ENCODE measurements at places on chromosomes 2 and 18. TPM values are rescaled to one million over a fixed set of nuclear protein-coding genes. Genes with fewer than 3 reads are reported as not detected.

DNA sequence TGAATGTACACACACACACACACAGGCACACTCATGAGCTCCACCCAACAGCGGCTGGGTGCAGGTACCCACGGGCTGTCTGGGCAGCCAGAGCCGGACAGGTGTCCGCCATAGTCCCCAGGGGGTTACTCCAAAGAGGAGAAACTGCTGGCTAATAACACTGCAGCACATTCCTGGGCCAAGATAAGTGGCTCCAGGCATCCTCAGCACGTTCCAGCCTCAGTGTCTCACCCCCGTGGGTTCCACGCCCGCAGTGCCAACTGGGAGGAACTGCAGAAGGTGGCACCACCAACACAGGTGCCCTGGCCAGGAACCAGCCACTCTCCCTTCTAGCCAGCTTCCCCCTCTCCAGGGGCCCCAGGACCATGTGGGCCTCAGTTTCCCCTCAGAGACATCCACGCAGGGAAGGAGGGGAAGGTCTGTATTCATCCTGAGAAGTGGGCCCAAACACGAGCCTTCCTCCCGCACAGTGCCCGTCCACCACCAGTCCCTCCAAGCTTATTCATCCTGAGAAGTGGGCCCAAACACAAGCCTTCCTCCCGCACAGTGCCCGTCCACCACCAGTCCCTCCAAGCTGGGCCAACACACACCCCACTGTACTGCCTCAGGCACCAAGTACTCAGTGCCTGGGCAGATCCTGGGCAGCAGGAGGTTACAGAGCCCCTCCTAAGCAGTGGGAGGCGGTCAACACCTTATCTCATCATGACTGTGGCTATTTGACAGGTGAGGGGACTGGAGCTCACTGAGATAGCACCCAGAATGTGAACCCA lies 47.6 kb downstream of the TNS1 start:
- no peaks in the 10 kb centered on the region for H3K27me3 ChIP-seq
- H3K4me1 ChIP-seq = no peaks in the 10 kb centered on the region
- no peak overlapping the region for H3K4me3 ChIP-seq
- peak overlapping the region; percentile 87 for H3K27ac ChIP-seq
- no peak for DNase-seq

DNA sequence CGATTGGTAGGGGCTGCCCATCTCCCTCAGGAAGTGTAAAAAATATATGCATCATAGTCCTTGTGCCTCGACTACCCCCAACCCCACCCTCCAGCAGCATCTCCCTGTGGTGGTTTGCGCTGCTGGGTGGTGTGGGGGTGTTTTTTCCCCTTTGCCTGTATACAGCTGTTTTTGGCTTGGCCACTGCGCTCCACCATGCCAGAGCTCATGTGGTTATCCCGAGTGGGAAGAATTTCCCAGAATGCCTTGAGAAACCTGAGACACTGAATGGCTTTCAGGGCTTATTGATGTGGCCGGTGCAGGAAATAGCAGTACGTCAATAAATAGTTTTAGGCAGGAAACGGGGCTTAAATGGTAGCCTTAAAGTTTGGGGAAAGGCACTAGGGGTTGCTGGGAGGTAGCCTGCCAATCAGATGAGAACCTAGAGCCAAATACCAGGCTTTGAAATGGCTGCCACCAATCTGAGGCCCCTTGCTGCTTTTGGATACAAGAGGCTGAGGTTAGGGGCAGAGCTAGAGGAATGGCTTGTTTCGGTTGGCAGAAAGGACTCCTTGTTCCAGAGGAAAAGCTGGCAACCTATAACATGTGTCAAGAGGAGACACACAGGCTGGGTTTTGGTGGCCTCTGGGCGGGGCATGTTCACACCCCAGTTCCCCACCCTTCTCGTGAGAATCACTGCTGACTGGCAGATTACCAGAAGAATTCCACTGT lies 144.1 kb downstream of the SMAD7 start:
- peaks cover 66% of the 10 kb centered on the region for H3K4me1 ChIP-seq
- no peaks in the 10 kb centered on the region for H3K36me3 ChIP-seq
- no peaks in the 10 kb centered on the region for H3K27me3 ChIP-seq
- H3K27ac ChIP-seq = peak overlapping the region; percentile 80
- H3K4me3 ChIP-seq = no peak overlapping the region

GRCh38 chr2:96147593-96148201 lies 2.5 kb upstream of the DUSP2 start:
- H3K27me3 ChIP-seq = no peaks in the 10 kb centered on the region
- H3K4me3 ChIP-seq = no peak overlapping the region
- no peaks in the 10 kb centered on the region for H3K4me1 ChIP-seq
- no peak overlapping the region for H3K27ac ChIP-seq

The ZNF519 gene
- total RNA-seq = 1.7 TPM

The PLGLB1 gene
- total RNA-seq = 0.85 TPM

The ADD2 gene
- 1.4 TPM for total RNA-seq

DNA sequence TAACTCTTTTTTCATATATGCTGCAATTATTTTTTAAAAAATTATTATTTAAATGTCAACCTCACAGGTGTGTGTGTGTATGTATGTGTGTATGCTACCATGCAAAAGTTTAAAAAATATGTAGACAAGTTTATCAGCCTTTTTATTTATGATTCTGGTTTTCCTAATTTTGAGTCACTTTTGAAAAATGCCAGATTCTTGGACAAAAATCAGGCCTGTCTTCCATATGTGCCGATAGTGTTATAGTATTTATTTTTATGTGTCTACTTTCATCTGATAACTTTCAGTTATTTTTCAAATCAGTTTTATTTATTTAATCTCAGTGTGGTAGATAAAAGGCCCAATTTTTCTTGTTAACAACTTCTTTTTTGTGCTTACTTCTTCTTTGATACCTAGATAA lies 176.2 kb downstream of the RDH14 start:
- no peak overlapping the region for H3K27ac ChIP-seq
- H3K36me3 ChIP-seq = no peaks in the 10 kb centered on the region
- no peak overlapping the region for H3K4me3 ChIP-seq
- DNase-seq = no peak
- no peaks in the 10 kb centered on the region for H3K27me3 ChIP-seq
- H3K4me1 ChIP-seq = peaks cover 4% of the 10 kb centered on the region

DNA sequence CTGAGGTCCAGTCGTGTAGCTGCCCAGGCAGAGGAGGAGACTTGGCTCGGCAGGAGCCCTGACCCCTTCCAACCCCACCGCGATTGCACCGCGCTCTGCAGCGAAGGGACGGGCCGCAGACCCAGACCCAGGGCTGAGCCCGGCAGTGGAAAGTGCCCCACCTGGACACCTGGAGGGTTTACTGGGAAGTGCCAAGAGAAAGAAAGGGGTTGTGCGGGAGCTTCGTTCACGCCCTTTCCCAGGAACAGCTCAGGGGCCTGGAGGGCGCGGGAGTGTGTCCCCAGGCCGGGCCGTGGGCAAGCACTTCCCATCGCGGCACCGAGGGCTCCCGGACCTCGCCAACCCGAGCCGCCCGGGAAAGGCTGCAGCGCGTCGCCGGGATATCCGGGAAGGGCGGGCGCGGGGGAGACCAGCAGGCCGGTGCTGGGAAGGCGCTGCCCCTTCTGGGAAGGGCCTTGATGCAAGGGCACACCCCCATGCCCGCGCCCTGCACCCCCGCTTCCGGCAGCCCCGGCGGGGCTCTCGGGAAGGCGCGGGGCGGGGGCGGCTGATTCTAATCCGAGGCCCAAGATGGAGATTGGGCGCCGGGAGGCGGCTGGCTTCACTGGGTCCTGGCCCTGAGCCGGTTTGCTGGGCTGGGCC lies 36.1 kb upstream of the MRPL33 start:
- DNase-seq = peak; percentile 80
- H3K4me3 ChIP-seq = peak overlapping the region; percentile 46
- no peaks in the 10 kb centered on the region for H3K27me3 ChIP-seq
- no peaks in the 10 kb centered on the region for H3K4me1 ChIP-seq
- peak overlapping the region; percentile 81 for H3K27ac ChIP-seq

- H3K4me3 ChIP-seq = no peak overlapping the region
- no peaks in the 10 kb centered on the region for H3K36me3 ChIP-seq
- DNase-seq = no peak
- H3K27me3 ChIP-seq = no peaks in the 10 kb centered on the region
- H3K4me1 ChIP-seq = no peaks in the 10 kb centered on the region
These were observed 213.6 kb upstream of the CELF4 start for GRCh38 chr18:37779220-37779619.

DNA sequence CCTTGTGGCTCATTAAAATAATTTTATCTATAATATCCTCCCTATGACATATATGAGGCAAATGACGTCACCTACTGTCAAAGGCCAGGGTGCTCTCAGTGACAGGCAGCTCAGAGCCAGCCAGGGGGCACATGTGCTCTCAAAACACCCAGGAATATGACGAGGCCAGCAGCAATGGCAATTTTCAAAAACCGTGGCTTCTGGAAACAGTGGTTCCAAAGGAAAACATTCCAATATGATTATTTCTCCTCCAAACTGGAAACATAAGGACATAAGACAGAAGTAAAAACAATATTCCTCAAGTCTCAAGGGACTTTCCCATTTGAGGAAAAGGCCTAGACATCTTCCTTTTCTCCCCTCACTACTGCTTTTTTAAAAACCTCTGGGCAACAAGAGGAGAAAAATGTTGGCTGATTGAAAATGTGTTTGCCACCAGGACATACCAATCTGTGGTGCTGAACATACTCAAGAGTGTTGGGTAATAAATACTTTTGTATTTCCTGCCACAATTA lies 40.8 kb downstream of the RNF152 start:
- no peaks in the 10 kb centered on the region for H3K27me3 ChIP-seq
- no peak overlapping the region for H3K4me3 ChIP-seq
- peak overlapping the region; percentile 24 for H3K27ac ChIP-seq
- DNase-seq = no peak
- no peaks in the 10 kb centered on the region for H3K4me1 ChIP-seq

- no peak for DNase-seq
- H3K4me1 ChIP-seq = peaks cover 6% of the 10 kb centered on the region
- no peak overlapping the region for H3K27ac ChIP-seq
- H3K4me3 ChIP-seq = no peak overlapping the region
- H3K36me3 ChIP-seq = no peaks in the 10 kb centered on the region
These were observed 318.8 kb upstream of the RAB12 start for GRCh38 chr18:8290435-8290834.

DNA sequence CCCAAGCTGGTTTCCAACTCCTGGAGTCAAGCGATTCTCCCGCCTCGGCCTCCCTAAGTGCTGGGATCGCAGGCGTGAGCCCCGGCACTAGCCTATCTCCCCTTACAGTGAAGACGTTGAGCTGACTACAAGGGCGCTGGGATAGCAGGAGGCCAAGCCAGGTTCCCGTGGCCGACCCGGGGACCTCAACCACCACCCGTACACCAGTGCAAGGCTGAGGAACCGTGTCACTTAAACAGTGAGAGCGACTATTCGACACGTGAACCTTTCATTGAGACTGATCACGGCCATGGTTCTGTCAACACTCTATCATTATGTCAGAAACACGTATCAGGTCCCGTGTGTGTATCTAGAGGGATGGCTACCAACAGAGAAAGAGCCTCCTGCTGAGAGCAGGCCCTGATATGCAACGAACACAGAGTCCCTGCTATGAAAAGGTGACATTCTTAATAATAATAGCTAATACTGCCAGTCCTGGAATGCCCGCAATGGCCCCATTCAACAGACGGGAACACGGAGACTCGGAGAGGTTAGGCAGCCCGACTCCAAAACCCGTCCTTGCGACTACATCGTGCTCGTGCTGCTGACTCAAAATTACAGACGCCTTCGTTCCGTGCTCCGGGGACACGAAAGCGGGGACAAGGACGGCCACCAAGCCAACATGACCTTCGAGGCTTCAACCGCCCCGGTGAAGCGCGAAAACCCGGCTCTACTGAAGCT lies 833 bp downstream of the AFG3L2 start:
- H3K27ac ChIP-seq = peak overlapping the region; percentile 99
- H3K36me3 ChIP-seq = no peaks in the 10 kb centered on the region
- DNase-seq = peak; percentile 61
- H3K4me1 ChIP-seq = peaks cover 55% of the 10 kb centered on the region
- peak overlapping the region; percentile 76 for H3K4me3 ChIP-seq
- no peaks in the 10 kb centered on the region for H3K27me3 ChIP-seq

The GALNT3 gene
- 0.47 TPM for total RNA-seq

The ITPRIPL1 gene
- 0.44 TPM for total RNA-seq

DNA sequence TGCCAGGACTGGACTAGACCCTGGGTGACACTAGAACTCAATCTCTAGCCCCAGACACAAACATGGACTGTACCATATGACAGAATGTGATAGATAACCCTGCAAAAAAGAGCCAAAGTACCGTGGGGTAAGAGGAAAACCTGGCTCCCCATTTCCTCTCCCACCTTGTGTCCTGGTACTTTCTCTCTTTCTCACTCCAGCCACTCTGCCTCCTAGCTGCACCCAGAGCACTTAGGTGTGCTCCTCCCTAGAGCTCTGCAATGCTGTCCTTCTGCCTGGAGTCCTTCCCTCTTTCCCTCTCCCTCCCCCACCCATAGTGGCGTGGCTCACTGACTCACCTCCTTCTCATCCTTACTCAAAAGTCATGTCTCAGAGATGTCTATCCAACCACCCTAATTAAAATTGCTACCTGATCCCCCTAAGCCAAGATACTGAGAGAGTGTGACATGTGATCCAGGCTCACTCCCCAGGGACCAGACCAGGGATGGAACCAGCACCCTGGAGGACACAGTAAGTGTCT lies 171.3 kb downstream of the LOXHD1 start:
- peaks cover 5% of the 10 kb centered on the region for H3K4me1 ChIP-seq
- H3K4me3 ChIP-seq = no peak overlapping the region
- no peak for DNase-seq

GRCh38 chr18:57953883-57954282 lies 90.1 kb upstream of the NEDD4L start:
- no peak overlapping the region for H3K4me3 ChIP-seq
- no peak overlapping the region for H3K27ac ChIP-seq
- no peak for DNase-seq
- H3K36me3 ChIP-seq = no peaks in the 10 kb centered on the region
- H3K27me3 ChIP-seq = no peaks in the 10 kb centered on the region

DNA sequence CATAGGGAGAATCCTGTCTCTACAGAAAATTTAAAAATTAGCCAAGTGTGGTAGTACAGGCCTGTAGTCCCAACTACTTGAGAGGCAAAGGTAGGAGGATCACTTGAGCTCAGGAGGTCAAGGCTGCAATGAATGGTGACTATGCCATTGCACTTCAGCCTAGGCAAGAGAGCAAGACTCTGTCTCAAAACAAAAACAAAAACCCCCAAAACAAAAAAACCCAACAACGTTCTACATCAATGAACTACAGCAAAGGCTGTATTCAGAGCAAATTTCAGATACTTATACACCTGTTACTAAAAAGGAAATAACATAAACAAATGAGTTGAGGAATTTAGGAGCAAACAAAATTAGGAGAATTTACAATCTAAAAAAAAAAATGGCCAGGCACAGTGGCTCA lies 22.6 kb downstream of the YES1 start:
- H3K4me1 ChIP-seq = peaks cover 18% of the 10 kb centered on the region
- DNase-seq = no peak
- H3K27me3 ChIP-seq = no peaks in the 10 kb centered on the region
- no peak overlapping the region for H3K27ac ChIP-seq
- no peaks in the 10 kb centered on the region for H3K36me3 ChIP-seq

The TMEM247 gene
- total RNA-seq = not detected

The RAB17 gene
- 1.0 TPM for total RNA-seq

DNA sequence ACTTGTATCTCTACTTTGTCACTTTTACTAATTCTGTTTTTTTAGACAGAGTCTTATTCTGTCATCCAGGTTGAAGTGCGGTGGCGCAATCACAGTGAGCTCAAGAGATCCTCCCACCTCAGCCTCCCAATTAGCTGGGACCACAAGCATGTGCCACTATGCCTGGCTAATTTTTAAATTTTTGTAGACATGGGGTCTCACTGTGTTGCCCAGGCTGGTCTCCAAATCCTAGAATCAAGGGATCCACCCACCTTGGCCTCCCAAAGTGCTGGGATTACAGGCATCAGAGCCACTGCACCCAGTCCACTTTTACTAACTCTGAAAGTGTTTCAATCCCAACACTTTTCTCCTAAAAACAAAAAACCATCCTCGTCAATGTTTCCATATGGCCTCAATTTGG lies 94.9 kb downstream of the MALT1 start:
- no peaks in the 10 kb centered on the region for H3K27me3 ChIP-seq
- DNase-seq = no peak
- H3K4me3 ChIP-seq = no peak overlapping the region
- no peaks in the 10 kb centered on the region for H3K36me3 ChIP-seq
- no peaks in the 10 kb centered on the region for H3K4me1 ChIP-seq
